ENCODE measurements at places on chromosomes 12 and 14.

- no peak for DNase-seq
Measured at GRCh38 chr12:69064734-69065443, 131.9 kb upstream of the CPM start.

DNA sequence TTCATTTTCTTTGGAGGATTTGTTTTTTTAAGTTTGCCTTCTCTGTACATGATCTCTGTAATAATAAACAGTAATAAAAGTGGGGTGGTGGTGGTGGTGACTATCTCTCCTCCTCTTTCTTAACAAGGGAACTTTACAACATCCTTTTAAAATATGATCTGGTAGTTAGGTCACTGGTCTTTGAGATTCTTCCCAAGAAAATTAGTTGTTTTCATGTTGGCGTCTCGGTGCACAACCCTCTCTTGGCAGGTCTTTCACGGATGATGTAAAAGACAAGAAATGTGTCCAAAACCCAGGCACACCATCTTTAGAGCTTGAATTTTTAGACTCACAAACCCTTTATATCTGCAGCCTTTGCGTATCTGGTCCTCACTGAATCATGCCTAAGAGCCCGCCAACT lies 488.5 kb upstream of the TBX3 start:
- no peak for DNase-seq

DNA sequence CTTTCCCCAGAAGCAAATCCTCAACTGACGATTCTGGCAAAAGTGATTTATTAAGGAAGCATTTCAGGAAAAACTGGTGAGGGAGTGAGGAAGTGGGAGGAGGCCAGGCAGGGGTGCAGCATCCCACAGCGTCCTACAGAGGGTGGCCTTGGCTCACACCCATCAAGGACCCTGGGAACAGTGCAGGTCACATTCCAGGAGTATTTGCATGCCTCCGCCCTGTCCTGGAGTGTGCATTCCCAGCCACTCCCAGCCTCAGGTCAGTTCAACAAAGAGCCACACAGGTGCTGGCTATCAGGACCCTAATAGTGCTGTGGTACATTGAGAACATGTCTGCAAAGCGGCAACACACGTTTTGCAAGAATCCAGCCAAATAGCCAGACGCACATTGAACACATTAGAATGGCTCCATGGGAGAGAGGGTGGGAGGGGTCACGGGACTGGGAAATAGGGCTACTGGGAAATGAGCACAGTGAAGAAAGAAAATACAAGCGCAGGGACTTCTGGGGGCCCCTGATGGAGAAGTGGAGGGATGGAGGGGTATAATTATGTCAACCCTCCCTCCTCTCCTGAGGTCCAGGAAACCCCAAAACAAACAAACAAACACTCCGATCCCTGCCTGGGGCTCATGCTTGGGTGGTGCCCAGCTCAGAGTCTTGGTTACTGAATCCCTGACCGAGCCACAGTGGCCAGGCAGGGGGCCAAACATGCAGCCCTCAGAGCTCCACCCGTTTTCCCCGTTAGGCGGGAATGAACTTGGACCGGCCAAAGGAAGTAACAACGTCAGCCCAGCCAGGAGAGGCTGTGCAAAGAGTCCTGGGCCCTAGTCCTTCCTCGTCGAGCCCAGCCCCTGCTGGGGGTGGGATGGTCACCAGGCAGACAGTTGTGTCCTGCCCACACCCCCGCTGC lies 36.5 kb downstream of the CMKLR1 start:
- DNase-seq = no peak

DNA sequence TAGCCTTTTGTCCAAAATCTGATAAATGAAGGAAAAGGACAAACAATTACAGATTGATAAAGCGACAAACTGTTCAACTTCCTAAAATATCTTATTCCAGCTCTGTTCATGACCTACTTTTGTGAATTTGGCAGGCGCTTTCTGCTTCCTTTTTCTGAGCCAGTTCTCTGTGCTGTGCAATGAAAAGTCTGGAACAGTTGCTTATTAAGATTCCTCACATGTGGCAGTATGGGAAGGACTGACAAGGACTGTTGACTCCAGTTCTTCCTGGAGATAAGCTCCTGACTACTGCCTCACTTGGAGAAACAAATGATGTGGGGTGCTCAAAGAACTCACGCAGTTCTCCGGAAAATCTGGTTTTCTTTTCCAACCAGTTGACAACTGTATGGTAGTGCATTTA lies 58.3 kb upstream of the ANP32D start:
- no peak for DNase-seq

- no peak for DNase-seq
Measured at GRCh38 chr12:47731723-47732122, 6.4 kb upstream of the ENDOU start.

DNA sequence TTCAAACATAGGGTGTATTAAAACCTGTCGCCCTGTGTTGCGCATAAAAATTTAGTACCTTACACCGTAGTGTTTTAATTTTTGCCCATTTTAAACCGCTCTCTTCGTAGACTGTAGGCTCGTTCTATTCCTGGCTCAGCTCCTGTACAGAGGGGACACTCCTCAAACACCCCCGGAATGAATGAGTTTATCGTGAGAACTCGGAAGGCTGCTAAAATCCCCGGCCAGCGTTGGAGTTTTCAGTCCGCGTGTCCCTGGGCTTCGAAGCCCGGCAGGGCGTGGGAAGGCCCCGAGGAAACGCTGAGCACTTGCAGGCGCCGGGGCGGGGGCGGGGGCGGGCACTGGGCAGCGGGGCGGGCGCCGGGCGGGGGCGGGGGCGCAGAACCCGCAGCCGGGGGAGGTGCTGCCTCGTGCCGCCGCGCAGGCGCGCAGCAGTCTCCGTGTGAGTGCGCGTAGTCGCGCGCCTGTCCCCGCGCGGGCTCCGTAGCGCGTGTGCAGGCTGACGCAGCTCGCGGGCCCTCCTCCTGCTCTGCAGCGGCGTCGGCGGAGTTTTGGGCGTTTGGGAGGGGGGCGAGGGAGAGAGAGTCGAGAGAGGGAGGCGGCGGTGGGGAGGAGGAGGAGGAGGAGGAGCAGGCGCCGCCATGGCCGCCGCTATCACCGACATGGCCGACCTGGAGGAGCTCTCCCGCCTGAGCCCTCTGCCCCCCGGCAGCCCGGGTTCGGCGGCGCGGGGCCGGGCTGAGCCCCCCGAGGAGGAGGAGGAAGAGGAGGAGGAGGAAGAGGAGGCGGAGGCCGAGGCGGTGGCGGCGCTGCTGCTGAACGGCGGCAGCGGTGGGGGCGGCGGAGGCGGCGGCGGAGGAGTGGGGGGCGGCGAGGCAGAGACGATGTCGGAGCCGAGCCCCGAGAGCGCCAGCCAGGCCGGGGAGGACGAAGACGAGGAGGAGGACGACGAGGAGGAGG lies at the start of gene AEBP2:
Gene AEBP2, plus strand, starts transcription at position 434 of the 960 bp plus-strand sequence. Its CDS starts 208 bp downstream, at position 642.
- no peak for DNase-seq

GRCh38 chr12:125172231-125172850 lies 107.1 kb downstream of the AACS start:
- DNase-seq = no peak

DNA sequence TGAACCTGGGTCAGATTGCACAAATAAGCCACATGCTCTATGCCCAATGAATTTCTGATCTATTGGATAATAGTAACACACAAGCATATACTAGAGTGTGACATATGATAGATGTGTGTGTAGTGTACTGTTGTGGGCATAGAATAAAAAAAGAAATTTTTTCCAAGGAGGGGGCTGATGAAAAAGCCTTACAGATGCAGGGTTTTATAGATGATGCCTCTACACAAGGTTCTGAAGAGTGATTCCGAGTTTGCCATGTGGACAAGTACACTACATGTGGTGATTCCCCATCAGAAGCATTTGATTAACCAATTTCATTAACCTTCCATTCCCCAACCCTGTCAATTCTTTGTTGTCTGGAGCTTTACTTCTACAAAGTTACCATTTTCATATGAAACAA lies 45.3 kb downstream of the CPM start:
- DNase-seq = no peak

GRCh38 chr12:101686176-101686575 lies 11.3 kb upstream of the CHPT1 start:
- DNase-seq = no peak

DNA sequence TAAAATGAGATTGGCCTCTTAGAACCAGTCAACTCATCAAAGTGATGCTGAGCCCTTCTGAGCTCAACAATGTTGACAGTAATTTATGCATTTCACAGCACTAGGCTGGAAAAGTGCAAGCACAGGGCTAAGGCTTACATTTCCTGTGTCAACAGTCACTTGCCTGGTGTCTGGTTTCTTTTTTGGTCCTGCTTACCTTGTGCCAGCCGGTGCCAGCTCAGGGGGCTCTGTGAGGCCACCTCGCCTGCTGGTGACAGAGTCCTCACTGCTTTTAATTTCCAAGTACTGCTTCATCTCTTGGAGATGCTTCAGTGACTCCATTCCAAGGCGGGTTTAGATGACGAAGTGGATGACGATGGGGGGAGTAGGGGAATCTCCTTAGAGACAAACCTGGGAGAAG lies 53.1 kb upstream of the KCNA1 start:
- DNase-seq = no peak

DNA sequence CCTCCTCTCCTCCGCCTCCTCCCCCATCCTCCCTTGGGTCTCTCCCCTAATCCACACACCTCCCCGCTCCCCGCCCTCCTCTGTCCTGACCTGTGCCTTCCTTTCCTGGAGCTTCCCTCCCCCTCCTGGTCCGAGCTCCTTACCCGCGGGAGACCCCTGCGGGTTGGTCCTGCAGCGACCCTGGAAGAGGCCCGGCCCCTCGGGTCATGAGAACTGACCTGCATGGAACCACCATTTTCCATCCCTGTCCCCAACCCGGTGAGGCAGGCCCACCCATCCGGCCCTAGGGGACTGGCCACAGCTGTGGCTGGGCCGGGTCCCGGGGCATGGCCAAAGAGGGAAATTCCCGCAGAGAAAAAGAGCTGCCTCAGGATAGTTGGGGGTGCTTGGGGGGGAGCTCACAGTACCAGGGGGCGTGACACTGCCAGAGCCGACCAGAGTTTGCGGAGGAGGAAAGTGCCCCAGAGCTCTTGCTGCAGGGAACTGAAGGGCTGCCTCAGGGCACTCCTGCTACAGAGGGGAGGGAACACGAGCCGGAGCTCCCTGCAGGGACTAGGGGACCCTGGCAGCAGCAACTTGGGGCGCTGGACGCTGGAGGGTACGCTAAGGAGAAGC lies 613 bp downstream of the ARHGEF40 start:
- DNase-seq = no peak

- no peak for DNase-seq
Measured at GRCh38 chr12:51160814-51161459, 12.0 kb downstream of the TFCP2 start.

- DNase-seq = no peak
Measured at GRCh38 chr14:62066304-62066703, 304.1 kb downstream of the SNAPC1 start.

- DNase-seq = no peak
Measured at GRCh38 chr14:91292491-91292890, 48.0 kb upstream of the GPR68 start.

DNA sequence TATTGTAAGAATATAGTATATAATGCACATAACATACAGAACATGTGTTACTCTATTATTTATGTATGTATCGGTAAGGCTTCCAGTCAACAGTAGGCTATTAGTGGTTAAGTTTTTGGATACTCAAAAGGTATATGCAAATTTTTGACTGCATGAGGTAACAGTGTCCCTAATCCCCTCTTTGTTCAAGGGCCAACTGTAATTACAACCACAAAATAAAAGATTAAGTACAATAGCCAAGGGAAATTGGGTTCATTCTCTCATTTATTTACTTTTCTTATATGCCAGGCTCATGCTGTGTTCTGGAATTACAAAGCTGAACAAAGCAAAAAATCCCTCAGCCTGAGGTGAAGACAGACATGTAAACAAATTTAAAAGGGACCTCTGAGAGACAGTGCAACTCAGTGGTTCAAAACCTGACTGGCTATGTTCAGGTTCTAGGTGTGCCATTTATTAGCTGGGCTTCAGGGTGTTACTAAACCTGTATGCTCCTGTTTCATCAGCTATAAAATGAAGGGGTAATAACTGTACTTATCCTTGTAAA lies 43.4 kb upstream of the TSPAN8 start:
- no peak for DNase-seq

GRCh38 chr12:1881936-1882335 lies 36.5 kb downstream of the CACNA2D4 start:
- DNase-seq = no peak

DNA sequence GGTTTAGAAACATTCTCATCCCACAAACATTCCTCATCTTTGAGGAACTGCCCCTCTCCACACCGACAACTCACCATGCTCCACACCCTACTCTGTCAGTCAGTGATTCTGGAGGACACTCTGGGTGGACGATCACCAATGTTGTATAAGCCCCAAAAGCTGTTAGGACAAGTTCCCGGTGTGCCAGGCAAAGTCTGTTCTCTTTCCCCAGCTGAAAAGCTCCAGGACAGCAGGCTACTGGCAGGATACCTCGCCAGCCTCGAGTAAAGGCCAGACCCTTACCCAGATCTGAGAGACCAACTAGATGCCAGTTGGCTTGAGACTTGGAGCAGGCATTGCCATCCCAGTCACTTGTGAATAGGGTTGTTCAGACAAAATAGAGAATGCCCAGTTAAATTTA lies 12.0 kb downstream of the KRT5 start:
- no peak for DNase-seq

DNA sequence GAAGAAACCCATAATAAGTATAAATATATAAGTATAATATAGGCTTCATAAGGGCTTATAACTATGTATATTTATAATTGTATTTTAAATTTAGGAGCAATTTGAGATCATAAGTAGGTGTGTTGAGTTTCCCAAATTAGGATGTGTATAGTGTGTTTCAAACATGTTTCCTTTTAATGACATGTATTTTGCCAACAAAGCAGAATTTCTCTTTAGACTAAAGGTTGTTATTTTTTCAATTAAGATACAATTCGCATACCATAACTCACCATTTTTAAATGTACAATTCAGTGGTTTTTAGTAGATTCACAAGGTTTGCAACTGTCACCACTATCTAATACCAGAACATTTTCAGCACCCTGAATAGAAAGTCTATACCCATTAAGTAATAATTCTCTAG lies 7.7 kb upstream of the ARL1 start:
- DNase-seq = no peak

GRCh38 chr12:14238221-14238792 lies 127.2 kb upstream of the ATF7IP start:
- DNase-seq = no peak

DNA sequence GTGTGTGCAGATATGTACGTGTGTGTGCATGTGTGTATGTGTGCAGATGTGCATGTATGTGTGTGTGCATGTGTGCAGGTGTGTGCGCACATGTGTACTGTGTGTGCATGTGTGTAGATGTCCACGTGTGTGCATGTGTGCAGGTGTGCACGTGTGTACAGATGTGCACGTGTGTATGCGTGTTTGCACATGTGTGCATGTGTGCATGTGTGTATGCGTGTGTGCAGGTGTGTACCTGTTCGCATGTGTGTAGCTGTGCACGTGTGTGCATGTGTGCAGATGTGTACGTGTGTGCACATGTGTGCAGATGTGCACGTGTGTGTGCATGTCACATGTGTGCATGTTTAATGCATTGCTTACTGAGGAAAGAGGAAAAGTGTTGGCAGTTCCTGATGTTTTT lies 55.7 kb upstream of the FKBP4 start:
- DNase-seq = no peak

Measured in cortex of kidney (tissue), 1 donor.